ENCODE measurements at places on chromosomes 4 and X.

- peak; percentile 65 for DNase-seq
These were observed 2.3 kb upstream of the MID1IP1 start for GRCh38 chrX:38798956-38799355.

GRCh38 chr4:128635955-128636560, 173.4 kb upstream of the JADE1 start:
- no peak for DNase-seq

DNA sequence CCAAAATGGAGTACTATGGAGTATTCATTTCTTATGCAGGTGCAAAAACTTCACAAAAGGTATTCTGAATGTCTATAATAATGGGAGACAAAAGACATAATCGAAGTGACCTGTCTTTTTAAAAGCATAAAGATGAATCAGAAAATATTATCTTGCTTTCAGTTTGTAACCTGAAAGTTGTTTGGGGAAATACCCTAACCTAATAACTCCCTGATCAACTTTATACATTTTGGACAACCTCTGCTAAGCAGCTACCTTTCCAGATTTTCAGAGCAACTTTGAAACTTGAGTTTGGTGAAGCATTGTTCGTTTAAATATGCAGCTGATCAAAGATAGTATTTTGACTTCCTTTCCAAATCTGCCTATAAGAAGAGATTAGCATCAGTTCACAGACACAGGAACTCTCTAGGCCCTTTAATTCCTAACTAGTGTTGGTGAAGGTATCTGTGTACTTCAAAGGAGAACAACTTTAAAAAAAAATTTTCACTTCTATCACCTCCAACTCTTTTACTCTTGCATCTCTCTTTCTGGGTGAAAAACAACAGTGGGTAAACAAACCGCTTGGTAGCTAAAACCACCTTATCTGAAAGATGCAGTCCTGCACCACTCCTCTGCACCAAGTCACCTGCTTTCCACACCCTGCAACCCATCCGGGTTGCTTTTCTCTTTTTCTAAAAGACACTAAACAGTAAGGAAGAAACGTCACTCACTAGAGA, 26.5 kb downstream of the CD40LG start:
- DNase-seq = no peak

GRCh38 chr4:78214078-78214477, 157.0 kb downstream of the FRAS1 start:
- DNase-seq = no peak

- no peak for DNase-seq
These were observed 80.4 kb upstream of the BCOR start for GRCh38 chrX:40177942-40178715.

DNA sequence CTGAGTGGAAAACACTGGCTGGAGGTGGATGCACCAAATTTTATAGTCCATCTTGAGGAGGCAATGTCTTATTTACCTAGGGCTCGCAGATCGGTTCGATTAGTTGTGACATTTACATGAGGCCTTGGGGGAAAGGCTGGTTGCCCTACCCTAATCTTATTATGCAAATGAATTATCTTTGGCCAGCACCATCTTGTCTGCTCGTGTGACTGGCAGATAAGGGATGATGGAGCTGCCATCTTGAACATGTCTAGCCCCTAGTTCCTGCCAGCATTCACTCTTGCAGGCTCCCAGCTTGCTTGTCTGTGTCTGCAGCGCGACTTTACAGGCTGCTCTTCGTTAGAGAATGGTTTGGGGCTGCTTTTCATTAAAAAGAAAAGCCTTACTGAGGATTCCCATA, 61.9 kb downstream of the SEC24B start:
- DNase-seq = no peak

GRCh38 chrX:4263030-4263803, 549.8 kb upstream of the PRKX start:
- DNase-seq = peak; percentile 1

GRCh38 chrX:68844581-68844980, 15.8 kb downstream of the EFNB1 start:
- DNase-seq = no peak

DNA sequence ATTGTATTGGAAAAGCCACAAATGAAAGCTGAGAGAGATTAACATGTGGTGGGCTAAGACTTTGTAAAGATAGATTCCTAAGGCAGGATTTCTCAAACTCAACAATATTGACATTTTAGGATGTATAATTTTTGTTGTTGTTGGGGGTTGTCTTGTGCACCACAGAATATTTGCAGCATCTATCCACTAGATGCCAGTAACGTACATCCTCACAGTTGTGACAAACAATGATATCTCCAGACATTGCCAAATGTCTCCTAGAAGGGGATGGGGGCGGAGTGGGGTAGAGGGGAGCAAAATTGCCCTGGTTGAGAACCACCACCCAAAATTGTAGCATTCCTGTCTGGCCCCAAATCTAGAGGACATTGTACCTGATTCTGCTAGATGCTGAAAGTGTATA, 14.7 kb upstream of the CBR4 start:
- DNase-seq = peak; percentile 65

DNA sequence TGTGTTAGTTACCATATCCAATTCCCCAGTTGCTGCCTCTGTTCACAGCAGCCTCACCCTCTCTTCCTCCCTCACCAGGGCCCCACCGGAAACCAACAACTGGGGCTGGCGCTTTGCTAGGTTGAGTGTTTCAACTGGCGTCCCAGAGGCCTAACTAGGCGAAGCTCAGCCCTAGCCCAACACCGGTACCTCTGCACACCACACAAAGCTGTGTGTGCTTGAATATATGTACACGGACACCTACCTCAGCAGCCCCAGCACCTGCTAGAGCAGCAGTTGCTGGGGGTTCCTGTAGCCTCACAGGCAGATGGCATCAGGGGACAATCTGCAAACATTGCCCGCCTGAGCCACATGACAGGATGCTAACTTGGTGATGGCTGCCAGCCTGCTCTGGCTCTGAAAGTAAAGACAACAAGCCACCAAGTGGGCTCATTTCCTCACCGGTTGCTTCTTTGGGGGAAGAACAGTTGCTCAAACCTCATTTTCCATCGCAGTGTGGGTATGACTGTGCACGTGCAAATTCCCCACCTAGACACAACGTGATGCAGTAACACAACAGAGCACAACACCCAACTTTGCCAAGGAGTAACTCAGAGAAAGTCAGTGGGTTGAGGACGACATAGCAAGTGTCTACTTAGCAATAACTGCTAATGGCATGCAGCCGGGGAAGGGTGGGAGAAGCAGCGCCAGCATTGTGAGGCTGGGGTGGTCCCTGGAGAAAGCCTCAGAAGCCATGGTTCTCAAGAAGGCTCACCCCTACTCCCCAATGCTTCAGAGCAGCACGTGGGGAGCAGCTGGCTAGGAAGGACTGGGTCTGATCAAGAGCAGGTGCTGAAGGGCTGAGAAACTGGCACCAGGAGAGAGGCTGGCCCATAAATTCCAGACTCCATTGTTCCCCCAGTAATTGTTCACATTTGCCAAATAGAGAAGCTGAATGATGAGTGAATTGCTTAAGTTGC, 139.5 kb downstream of the SH3KBP1 start:
- DNase-seq = no peak

GRCh38 chr4:169195032-169195431, 75.7 kb downstream of the SH3RF1 start:
- no peak for DNase-seq

DNA sequence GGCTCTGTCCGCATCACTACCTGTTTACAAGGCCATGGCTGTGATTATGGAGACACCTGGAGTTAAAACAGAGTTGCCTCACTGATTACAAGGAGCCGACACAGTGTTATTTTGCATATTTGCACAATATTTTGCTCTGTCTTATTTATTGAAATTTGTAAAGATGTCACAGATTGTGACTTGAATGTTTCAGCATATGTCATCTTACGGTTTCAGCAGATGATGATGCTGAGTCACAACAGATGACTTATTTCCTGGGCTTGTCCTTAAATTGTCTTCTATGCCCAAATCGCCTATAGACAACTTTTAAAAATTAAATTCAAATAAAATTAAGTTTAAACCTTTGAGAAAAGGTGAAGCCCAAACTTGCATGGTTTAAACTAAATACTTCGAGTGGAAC, 87.1 kb upstream of the INPP4B start:
- no peak for DNase-seq

GRCh38 chr4:10806953-10807645, 122.5 kb upstream of the CLNK start:
- DNase-seq = no peak

DNA sequence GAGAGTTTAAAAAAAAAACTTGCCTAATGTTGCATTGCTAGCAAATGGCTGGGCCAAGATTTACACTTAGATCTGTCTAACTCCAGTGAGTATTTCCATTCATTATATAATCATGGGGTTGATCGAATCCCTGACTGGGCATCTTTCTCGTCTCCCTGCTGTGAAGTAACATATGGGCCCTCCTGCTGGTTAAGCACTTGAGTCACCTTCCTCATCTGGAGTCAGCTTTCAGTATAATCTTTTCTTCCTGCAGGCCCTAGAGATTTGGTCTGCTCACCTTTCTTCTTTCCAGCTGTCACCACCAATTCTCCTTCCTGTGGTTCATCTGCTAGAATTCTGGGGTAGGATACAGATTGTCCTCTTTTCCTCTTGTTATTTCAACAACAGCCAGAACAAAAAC, 41.6 kb downstream of the TIGD2 start:
- peak; percentile 52 for DNase-seq

DNA sequence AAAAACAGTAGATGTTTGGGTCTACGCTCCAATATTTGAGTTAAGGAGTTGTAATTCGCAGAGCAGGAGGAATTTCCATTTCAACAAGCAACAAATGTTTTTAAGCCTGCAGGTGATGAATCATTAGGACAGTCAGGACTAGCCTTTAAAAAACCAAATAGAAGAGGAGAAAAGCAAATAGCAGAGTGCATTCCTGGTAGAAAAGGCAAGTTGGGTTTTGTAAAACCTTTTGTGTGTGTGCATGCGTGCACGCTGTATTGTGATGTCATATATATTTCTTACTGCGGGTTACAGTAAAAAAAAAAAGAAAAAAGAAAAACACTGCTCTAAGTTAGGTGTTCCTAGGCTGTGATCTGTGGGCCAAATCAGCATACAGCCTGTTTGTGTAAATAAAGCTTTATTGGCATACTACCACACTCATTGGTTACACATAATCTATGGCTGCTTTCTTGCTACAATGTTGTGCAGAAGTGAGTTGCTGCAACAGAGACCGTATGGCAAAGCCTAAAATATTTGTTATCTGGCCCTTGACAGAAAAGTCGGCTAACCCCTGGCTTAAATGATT, 135.6 kb downstream of the MID1 start:
- DNase-seq = peak; percentile 47

DNA sequence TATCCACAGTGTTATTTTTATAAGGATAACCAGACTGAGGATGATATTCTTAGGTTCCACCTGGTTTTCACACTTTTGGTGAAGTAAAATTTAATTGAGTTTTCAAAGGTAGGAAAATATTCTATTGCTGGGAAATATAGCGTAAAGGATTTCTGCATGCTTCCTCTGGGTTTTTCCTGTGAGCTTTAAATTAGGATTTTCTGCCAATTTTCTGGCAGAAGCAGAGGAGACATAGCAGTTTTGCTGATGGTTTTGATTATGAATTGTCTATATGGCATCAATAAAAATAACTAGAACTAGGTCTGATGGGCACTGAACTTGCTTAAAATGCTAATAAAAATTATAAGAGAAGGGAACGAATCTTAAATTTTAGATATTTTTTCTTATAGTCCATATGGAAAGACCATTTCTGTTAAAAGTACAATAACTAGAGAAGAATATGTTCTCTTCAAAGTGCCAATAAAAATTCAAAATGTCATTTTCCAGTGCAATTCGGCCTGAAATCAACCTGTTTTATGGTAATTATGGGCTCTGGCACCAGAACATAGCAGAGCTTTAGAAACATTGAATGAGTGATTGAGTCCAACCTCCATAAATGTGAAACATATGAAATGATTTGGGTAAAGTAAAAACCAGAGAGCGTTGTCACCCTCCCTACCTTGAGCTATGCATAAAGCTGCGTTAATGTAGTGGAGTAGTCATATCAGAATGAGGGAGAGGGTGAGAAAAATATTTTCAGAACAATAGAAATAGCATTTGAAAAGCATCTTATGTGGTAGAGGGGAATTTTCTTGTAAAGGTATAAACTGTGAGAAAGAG, 279.7 kb downstream of the SPRY1 start:
- DNase-seq = no peak

- DNase-seq = no peak
These were observed 1.8 kb downstream of the SLC38A5 start for GRCh38 chrX:48468247-48468671.

- DNase-seq = peak; percentile 75
These were observed at the start of gene GAB1 for GRCh38 chr4:143336781-143337599. TSS of gene GAB1 (plus strand) at chr4:143336876. CDS start at chr4:143337189, 313 bp downstream.

GRCh38 chr4:95505151-95505550, 43.6 kb downstream of the UNC5C start:
- DNase-seq = peak; percentile 17

DNA sequence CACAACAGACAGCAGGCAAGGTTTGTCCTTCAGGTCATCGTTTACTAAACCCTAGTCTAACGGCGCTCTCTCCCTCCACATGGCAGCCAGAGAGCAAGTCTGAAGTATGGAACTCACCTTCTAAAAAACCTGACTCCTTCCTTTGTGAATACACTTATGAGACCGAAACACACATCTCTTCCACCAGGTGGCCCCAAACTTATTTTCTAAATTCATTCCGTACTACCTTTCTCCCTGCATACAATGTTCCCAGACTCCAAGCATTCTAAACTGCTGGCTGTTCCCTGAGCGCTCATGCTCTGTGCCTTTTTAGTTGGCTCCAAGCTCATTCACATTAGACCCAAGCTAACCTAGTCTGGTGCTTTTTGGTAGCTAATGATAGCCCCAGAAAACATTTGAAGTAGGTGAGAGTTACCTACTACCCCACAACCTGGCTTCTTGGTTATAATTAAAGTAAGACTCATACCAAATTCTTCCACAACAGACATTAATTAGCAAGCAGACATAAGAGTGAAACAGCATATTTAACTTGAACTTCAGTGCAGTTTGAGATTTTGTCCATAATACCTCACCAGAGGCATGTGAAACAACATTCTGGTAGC, 67.6 kb upstream of the DCLK2 start:
- peak; percentile 60 for DNase-seq

DNA sequence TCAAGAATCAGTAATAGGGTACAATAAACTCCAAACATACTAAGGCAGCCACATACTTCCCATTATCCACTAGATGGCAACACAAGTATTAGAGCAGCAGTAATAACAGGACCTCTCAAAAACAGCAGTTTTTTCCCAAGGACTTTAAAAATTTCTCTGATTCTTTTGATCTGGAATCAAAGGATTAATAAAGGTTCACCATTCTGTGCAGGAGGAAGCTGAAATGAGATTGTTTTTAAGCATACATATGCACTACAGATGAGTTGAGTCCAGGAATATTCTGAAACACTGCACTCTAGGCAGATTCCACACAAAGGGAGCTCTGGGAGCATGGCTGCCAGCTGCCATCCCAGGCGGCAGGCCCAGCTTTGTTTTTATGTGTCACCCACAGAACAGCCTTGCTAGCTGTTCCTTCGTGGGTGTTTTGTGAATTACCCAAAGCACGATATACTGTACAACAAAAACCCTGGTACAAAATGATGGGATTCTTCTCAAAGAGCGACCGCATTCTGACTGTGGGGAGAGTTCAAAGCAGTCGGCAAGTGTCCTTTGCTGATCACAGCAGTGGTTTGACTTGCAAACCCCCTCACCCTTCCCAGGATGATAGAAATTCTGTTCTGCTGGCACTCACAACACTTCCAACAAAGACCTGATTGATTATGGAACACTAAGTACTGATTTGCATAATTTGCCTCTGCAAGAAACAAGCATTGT, 61.0 kb downstream of the STX18 start:
- DNase-seq = peak; percentile 33
